ENCODE measurements at places on chromosomes 3 and 15.
A peak's percentile ranks its signal among the peaks of the same experiment; 100 is the strongest.

- DNase-seq, result peak; percentile 76
Observed at GRCh38 chr3:179558742-179559364, 3.9 kb upstream of the ACTL6A start.

DNA sequence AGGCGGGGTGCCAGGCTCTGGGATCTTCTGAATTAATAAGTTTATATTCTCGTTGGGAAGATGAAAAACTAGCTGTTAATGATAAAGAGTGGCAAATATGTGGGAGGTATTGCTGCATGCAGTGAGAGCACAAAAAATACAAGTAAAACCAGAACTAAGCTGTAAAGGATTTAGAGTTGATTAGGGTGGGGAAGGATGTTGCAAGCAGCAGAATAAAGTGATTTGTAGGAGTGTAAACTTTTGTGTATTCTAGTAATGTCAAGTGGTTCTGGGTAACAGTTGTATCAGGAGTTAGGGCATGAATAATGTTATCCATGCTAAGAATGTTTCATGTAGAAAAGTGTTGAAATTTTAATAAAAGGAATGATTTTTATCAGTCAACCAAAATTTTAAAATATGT is 18.1 kb downstream of the CRYBG3 start:
- DNase-seq, result no peak

DNA sequence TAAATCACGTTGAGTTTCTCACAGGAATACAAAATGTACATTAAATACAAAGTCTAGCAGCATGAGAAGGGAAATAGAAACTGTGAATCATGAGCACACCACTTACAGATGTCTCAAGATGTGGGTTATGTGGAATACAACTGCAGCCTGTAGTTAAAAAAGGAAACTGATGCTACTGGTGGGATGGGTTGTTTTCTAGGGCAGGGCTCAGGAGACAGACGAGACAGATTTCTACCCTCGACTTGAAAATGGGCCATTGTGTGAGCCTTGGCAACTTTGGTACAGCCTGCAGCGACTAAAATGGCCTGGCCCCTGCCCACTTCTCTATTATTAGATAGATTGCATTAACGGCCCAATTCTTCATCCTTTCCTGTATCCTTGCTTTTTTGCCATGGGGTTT is 293.1 kb downstream of the SUCLG2 start:
- DNase-seq, result no peak

GRCh38 chr3:94303266-94303665 is 240.4 kb downstream of the NSUN3 start:
- no peak for DNase-seq

- DNase-seq, result no peak
Observed at GRCh38 chr15:69390575-69390974, 23.6 kb upstream of the KIF23 start.
